ENCODE measurements at places on chromosomes 1 and 21. TPM values are rescaled to one million over a fixed set of nuclear protein-coding genes. Genes with fewer than 3 reads are reported as not detected.
A peak's percentile ranks its signal among the peaks of the same experiment; 100 is the strongest.

DNA sequence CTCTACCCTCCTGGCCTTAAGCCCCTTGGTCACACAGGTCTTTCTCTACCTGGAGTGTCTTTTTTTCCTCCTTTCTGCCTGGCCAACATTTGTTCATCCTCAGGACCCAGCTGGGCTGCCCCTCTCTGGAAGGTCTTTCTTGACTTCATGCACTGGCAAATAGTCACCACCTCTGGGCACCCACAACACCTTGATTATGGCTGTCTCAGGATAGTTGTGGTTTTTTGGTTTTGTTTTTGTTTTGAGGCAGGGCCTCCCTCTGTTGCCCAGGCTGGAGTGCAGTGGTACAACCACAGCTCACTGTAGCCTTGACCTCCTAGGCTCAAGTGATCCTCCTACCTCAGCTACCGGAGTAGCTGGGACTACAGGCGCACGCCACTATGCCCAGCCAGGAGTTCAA, 10.8 kb downstream of the RPS6KA1 start:
- no peak for DNase-seq

- peak; percentile 96 for DNase-seq
Observed at GRCh38 chr1:23444104-23444533, 19.6 kb upstream of the TCEA3 start.

- DNase-seq: peak; percentile 91
Observed at GRCh38 chr1:172144445-172145061, 275.9 kb upstream of the C1orf105 start.

DNA sequence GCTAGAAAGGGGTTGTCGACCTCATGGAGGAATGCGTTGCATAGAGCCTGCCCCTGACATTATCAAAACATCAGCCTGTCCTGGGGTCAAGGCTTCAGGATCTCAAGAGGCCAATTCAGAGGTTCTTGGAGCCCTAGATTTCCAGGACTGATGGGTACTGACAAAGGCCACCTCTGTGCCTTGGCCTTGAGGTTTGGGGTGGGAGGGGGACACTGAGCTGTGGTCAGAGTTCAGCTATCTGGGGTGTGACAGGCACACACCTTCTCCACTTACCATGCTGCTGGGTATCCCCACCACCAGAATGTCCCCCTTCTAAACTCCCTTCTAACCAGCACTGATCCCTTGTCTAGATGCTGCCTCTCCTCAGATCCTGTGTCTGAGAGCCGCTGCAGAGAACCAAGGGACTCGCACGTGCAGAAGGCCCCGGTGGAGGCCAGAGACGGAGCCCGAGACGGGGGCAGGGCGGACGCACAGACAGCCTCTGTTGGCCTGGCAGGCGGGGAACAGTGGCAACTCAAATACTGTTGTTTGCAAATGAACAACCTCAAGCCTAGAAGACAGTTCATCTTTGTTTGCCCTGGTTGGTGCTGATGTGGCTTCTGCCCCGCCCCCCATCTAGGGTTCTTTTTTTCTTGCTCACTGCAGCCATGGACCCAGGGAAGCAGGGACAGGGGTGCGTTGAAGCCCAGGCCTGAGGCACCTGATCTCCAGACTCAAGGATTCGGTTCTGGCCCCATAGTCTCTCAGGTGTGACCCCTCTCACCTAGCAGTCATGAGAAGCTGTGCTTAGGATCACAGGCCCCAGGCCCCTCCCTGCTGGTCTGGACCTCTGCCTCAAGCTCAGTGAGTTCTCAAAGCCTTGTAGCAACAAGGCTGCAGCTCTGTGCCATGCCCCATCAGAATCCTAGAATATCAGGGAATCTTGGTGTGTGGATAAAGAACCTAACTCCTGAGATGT, 28.1 kb upstream of the CSF1 start:
- DNase-seq: no peak

GRCh38 chr1:230515451-230516145, 89.5 kb upstream of the PGBD5 start:
- DNase-seq: no peak

GRCh38 chr1:77218477-77219165, 609 bp downstream of the PIGK start:
- DNase-seq: no peak

GRCh38 chr1:55235722-55236121, 20.6 kb upstream of the USP24 start:
- DNase-seq: no peak

GRCh38 chr1:109490029-109490933, 3.6 kb upstream of the CYB561D1 start:
- DNase-seq: peak; percentile 81

DNA sequence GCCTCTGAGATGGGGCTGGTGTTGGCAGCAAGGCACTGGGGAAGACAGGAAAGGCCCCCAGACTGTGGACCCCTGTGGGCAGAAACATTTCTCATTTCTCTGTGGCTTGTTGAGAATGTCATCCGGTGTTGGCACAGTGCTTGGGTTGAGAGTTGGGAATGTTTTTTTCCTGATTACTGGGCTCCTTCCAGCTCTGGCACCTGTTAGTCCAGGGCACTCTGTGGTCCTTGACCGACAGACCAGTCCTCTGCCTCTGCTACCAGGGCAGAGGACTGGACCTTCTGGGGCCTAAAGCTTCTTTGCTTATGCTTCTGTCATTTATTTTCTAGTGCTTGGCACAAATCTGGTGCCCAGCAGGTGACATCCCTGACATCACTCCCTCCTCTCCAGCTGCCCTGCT, 4.8 kb upstream of the SPRR5 start:
- no peak for DNase-seq

- no peak for DNase-seq
Observed at GRCh38 chr1:153919876-153920852, 2.6 kb downstream of the GATAD2B start.

GRCh38 chr1:26626994-26627393, 68.8 kb upstream of the ARID1A start:
- no peak for DNase-seq

Gene S1PR1
- 125 TPM for total RNA-seq

Gene GOLT1A
- not detected for total RNA-seq

Gene ERICH3
- 0.07 TPM for total RNA-seq

Gene GOLPH3L
- total RNA-seq: 11.3 TPM

Gene GLUL
- total RNA-seq: 632 TPM

Gene OR2M7
- not detected for total RNA-seq

Gene HMCN1
- total RNA-seq: 20.2 TPM
